ENCODE measurements at places on chromosomes 1 and 21.

GRCh38 chr1:221839782-221840395 is 98.0 kb upstream of the DUSP10 start:
- DNase-seq: peak; percentile 29

DNA sequence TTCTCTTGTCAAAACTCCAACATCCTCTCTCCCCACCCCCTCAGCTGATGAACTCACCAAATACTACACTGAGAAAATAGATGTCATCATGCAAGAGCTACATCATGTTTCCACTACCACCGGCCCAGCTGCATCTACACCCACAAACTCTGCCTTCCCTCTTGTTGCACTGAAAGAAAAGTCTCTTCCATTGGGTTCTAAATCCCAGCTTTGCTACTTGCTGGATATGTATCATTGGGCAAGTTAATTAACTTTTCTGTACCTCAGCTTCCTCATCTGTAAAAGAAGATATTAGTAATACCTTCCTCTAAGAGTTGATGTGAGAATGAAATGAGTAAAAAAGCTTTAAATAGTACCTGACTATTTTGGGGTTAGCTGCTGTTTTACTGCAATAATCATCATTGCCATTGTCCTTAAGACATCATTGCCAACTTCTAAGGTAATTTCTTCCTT is 108.6 kb downstream of the OLFML2B start:
- DNase-seq: no peak

DNA sequence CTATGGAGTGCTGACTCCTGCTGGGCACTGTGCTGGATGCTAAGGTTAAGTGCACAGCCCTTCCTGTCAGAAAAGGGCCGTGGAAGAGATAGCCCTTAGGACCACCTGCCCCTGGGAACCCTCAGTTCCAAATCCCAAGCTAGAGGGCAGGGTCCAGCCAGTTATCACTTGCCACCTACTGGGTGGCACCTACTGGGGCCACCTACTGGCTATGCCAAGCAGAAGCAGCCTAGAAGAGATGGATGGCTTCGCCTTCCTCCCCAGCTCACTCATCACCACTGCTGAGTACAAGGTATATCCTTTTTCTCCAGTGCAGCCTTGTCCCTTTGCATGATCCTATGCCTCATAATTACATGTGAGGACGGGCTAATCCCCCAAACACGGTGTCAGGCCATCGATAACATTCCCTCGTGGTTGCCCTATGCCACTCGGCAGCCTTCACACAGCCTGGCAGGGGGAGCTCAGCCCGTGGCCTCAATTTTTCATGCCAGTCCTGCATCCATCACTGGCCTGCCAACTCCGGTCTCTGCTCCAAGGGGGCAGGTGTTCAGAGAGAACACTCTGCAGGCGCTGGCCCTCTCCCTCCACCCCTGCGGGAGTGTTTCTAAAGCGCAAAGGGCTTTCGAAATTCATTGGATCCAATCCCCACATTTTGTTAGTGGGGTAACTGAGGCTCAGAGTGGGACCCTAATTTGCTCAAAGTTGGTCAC is 49.0 kb downstream of the SYT2 start:
- DNase-seq: peak; percentile 25

GRCh38 chr1:216804111-216804510 is 80.9 kb upstream of the ESRRG start:
- DNase-seq: no peak

- peak; percentile 18 for DNase-seq
These were observed 195.0 kb upstream of the RGS18 start for GRCh38 chr1:191963286-191963685.

DNA sequence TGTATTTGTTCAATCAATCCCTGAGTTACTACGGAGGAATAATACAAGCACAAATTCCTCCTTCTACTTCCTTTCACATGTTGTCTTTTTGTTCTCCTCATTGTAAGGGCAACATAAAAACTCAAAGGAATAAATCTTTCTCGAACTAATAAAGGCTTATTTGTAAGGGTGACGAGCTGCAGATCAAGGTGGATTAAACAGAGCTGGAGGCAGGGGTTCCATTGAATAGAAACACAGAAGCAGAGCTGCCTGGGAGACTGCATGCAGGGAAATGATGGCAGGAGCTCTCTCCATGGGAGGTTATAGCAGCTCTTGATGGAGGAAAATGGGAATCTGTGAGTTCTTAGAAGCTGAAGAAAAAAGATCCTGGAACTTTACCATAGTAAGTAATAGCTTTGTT is 160.2 kb downstream of the CYYR1 start:
- no peak for DNase-seq

GRCh38 chr21:42093991-42094421 is 22.9 kb downstream of the UMODL1 start:
- DNase-seq: peak; percentile 72

GRCh38 chr1:11788549-11789053 is 17.2 kb downstream of the MTHFR start:
- no peak for DNase-seq

DNA sequence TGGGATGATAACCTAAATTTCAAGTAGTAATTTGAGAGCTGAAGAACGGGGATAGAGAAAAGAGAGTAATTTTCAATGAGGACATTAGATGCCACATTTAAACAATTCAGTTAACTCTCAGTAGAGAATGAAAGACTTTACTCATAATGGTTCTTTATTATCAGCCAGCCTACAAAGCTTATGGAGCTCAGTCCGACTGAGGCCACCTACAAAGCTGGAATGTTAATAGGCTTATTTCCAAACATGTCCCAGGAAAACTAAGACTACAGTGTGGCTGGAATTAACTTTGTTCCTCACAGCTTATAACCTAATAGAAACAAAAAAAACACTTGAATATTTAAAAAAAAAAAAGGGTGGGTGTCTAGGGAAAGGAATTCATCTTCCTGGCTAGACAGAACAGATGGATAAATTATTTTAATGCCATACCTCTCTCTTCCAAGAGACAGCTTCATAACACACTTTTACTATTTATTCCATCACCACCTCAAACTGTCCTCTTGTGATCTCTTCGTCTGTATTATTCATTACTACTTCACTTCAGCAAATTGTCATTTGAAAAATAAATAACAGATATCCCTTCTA is 9.8 kb downstream of the SLC19A2 start:
- no peak for DNase-seq

- DNase-seq: no peak
These were observed 125.4 kb downstream of the PTGER3 start for GRCh38 chr1:70922196-70922595.

DNA sequence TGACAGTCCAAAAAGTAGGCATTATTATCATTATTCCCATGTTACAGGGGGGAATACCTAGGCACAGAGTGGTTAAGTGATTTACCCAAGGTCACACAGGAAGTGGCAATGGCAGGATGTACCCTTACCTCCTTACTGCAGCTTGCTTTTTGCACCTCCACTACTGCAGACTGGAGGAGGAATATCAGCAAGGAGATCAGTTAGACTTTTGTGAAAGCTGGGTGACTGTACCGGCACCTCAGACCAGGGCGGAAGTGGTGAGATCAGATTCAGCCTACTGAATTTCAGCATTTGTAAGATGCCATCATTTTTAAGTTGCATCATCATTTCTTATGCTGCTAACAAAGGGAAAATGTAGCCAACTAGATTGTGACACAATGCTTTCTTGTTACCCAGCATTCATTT is 4.5 kb downstream of the ADARB1 start:
- peak; percentile 38 for DNase-seq

DNA sequence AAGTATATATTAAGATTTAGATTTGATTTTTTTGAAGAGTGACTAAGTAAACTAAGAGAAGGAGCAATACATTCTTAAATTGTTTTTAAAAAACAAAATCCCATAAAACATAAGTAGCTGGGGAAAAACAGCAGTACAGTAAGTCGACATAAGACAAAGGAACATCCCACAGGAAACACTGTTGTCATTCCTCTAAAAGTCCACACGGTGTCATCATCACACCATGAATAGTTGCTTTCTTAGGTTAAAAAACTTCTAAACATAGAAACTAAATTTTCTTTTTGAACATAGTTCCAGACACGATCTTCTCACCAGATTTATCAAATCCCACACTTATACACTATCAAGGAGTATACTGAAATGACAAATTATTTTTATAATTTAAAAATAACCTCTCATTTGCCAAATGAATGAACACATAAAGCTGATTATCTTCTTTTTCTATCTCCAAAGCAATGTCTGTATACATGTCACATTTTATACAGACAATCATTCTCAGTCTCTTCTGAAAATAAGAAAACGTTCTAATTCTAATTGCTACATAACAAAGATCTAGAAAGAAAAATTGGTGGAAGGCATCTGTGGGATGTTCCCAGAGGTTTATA is 15.8 kb downstream of the ODF2L start:
- peak; percentile 87 for DNase-seq

DNA sequence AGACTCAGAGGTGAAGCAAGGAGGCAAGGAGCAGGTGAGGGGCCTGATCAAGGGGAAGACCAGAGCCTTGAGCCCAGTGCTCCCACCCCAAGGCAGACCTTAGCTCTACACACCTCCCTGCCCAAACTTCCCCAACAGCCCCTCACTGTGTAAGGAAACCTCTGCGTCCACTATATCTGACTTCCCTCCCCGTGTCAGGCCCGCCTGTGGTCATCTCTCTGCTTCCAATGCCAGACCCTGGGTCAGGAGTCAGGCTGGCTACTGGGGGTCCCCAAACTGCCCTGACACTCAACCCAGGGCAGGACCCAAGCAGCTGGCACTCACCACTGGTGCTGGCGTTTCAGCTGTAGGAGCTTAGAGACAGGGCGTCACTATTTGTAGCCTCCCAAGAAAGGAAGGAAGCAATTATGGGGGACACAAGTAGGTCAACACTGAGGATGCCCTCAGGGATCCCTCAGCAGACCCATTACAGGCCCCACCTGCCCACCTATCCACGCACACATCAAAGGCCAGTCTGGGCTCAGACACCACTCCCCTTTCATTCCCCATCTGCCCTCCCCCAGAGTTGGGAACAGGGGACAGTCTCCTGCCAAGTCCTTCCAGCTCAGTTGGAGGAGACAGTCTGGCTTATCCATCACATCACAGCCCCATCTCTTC is 811 bp upstream of the S100A3 start:
- no peak for DNase-seq

- DNase-seq: no peak
These were observed 20.7 kb upstream of the TMPRSS15 start for GRCh38 chr21:18424276-18424675.

- DNase-seq: no peak
These were observed 105.6 kb upstream of the PLXNA2 start for GRCh38 chr1:208349694-208350330.

DNA sequence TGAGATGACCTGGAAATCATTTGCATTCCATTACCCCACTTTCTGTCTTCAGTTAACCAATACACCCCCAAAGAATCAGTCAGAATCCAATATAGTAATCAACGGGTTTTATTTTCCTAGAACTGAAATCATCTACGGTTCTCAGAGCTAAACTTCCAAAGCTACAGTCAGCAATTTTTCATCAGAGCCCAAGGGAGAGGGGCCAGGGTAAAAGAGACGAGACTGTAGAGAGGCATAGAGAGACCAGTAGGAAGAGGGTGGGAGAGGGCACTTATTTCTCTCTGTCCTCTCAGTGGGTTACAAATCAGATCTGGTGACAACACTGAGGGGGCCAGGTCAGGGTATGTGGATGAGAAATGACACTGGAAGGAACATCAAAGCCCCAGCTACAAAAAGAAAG is 1.1 kb upstream of the MRPL24 start:
- no peak for DNase-seq

DNA sequence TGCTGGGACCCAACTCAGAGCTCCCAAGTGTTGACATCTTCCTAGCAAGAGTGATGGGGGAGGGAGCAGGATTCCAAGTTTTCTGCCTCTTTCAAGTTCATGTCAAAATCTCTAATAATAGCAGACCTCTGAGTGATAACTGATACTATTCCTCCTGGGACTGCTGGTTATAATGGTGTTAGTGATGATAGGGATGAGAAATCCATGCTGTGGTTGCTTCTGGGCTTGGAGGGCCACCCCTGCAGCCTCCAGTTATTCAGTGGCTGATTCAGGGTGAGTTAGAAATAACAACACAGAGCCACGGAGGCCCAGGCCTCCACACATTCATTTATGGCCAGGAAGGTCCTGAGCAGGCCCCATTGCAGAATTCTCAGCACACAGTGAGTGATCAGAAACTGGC is 40.6 kb upstream of the ARTN start:
- no peak for DNase-seq

DNA sequence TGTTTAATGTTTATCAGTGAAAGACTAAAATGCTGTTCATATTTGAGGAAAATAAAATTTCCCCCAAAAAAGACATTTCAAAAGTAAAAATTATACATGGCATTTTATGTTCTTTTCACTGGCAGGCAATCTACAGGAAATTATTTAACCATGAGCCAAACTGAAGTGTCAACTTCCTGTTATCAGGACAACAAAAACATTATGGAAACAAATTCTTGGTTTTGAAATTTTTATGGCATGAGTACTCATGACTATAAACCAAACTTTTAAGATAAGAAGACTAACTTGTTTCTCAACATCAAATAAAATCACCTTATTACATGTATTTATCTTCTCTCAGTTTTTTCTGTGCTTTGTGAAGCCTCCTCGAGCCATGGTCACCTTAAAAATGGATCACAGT is 698.6 kb downstream of the LTN1 start:
- DNase-seq: peak; percentile 2

DNA sequence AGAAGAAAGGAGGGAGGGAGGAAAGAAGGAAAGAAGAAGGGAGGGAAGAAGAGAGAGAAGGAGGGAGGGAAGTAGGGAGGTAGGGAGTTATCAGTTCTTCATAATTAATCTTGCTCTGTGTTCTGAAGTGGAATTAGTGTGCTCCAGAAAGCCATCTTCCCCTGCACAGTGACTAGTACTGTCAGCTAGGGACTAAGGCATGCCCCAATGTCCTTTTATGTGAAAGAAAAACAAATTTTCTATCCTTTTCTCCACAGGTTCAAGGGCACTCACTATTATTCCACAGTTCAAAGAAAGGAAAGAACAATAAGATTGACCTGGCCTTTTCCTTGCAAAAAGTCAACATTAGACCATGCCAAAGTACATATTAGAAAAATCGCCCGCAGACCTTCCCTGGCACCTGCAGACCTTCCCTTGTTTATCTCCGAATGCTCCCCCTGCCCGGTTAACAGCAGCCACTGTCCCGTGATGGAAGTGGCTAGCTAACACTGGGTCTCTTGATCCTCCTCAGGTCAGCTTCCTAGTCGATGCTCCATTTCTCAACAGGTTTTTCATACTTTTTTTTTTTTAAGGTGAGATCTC is 107.2 kb upstream of the EDEM3 start:
- no peak for DNase-seq

DNA sequence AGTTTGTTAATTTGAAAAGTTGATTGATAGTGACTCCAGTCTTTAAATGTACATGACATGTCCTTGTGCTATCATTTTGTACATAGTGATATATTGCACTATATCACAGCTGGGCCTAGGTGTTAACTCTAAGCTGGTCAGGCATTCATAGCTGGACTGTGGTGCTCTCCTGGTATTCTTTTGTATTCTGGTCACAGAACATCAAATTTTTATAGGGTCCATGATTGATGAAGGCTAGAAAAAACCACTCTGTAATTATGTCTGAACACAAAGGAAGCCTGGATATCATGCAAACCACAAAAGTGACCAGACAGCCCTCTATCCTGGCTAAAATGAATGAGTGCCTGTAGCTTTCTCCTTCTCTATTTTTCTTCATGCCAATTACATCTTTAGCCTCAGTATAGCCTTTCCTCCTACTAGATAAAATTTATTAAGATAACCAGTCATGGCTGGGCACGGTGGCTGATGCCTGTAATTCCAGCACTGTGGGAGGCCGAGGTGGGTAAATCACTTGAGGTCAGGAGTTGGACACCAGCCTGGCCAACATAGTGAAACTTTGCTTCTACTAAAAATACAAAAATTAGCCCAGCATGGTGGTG is 134.9 kb upstream of the B3GALT2 start:
- DNase-seq: no peak

GRCh38 chr1:109263597-109264378 is 14.4 kb downstream of the CELSR2 start:
- DNase-seq: peak; percentile 74

All from RKO (cell line).